Cerebellar cortex (tissue), 1 donor: ENCODE measurements at places on chromosomes 1 and 21.

GRCh38 chr1:29324771-29325351, 88.5 kb downstream of the PTPRU start:
- no peak for DNase-seq

DNA sequence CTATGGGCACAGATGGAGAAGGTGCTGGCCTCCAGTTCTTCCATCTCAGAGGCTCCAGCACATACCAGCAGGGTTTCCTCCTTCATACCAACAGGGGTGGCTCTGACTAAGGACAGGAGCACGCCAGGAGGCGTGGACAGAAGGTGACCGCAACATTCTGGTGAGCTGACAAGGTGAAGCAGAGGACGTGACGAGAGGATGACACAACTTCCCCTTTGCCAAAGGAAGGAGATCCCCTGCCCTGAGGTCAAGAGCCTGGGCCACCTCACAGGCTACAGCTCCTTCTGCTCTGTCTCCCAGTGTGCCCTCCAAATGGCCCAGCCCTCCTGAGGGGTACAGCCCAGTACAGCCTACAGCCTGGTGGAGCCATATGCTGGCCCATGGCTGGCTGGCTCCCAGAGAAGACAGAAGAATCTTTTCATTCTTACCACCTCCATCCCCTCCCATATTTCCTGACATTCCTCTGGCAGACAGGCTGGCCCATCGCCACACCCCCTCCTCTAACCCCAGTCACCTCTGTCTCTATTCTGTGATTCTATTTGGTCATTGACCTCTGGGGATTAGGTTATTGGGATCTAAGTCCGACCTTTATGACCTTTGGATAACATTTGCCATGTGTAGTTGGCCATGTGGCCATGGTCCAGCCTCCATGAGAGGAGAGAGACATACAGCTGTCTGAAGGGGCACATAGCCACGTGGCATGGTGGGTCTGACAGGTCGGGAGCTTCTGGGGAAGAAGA, 5.1 kb upstream of the LAMB3 start:
- DNase-seq: no peak

DNA sequence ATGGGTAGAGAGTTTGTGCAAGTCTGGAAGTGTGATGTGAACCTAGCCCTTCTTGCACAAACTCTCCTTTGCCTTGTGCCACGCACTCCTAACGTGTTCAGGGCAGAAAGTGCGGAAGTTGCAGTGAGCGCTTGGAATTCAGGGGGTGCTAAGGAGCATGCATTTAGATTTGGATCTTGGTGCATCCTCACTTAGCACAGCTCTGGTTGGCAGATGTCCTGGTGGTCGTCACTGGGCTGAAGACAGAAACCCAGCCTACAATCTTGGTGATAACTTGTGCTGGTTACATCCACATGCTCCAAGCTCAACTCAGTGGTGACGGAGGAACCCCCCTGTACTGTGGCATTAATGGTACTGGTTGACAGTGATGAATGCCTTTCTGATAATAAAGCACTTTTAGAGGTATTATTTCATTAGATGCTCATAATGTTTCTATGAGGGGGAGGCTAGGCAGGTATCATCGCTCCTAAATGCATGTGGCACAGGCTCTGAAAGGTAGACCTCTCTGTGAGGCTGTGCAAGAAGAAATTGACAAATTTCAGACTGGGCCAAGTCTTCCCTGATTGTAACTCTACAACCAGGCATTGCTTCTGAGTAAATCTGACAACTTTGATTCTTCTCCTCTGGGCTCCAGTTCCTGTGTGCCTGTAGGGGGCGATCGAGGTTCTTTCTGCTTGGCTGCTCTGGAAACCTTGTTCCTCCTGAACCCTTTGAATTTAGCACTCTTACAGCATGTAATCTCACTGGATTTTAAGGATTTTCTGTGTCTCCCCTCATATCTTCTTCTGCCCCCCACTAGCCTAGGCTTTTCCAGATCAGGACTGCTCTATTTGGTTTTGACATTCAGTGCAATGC, 40.6 kb downstream of the MAPKAPK2 start:
- peak; percentile 59 for DNase-seq

GRCh38 chr1:18239671-18240070, 132.1 kb downstream of the IGSF21 start:
- DNase-seq: no peak

DNA sequence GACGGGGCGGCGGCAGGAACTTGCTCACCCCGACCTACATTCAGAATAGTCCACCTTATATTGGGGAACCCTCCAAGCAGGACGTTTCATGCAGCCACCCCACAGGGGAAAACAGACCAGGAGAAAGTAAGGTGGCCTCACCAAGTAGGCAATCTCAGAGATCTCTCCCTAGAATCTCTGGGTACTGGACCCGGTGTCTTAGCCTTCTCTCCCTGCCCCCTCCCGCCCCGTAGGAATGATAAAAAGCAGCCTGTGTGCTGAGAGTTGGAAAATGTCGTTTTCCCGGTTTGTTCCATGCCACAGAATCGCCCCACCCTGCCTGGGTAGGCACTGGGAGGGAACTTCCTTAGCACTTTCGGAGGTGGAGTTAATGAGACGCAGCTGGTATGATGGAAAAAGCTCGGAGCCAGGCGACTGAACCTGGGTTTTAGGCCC, 789 bp upstream of the PTPN14 start:
- peak; percentile 58 for DNase-seq

DNA sequence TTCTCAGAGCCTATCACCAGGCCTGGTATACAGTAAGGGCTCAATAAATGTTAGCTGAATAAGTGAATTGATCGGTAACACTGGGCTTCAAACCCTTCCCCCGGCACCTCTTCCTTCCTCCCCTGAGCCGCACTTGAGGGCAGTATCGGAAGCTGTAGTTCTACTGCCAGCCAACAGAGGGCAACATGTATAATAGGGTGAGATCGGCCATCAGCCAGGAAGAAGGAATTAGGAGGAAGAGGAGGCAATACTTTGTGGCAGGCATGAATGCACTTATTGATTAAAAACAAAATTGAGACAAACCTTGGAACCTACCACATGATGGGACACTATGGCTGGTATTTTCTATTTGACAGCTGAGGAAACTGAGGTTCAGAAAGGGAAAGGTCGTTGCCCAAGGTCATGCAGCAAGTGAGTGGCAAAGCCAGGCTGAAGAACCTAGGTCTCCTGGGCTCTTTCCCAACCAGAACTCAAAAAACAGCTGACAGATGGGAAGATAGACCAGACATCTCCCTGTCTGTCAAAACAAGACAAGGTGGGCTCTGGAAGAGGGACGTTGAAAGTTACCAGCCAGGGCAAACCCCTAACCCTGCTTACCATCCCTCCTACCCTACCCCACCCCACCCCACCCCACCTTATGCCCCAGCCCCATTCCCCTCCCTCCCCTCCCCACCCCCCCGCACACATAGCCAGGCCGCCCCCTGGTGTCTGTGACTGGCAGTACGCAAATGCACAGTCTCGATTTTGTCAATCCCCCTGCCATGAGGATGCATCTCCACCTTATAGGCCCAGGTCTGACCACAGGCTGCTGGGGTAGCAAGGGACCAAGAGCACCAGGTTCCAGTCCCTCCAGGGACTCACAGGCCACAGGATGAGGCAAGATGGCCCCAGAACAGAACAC, 107.3 kb upstream of the RUNX3 start:
- DNase-seq: peak; percentile 40

DNA sequence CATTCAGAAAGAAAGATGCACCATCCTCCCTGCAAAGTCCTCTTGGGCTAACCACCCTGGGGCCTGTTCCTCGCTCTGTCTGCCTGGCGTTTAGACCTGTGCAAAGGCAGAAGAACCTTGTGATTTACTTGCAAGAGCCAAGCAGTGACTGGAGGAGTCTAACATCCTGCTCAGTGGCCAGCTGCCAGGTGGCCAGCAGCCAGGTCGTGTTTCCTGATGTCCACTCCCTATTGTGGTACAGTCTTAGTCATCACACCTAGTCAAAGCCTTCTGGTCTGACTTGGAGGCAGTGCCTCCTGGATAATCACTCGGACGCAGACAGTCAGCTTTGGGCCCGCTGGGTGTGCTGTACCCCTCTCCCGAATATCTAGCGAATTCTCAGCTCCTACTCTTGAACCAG, 118.1 kb downstream of the PGBD5 start:
- peak; percentile 54 for DNase-seq

DNA sequence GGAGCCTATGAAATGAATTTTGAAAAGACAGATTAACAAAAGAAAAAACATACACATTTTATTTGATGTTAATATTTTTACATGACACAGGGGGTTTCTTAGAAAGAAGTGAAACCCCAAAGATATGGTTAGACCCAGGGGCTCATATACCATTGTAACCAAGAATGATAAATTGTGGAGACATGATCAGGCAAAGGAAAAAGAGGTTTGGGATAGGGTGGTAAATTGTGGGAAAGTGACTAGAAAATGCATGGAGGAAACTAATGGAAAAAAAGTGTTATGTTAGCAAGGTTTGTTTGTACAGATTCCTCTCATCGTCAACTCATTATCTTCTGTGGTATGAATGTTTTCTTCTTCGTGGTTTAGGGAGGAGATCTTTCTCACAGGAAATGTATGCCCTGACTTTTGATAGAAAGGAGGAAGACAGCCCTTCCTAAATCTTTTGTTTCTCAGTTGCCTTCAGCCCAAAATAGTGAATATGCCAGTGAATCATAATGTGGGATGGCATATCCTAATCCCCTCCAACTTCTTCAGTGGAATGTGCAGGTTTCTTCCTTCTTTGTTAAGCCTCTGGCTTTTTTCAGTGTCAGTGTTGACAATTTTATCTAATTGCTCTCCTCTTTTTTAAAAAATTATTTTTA, 140.4 kb upstream of the UBE2U start:
- DNase-seq: no peak

DNA sequence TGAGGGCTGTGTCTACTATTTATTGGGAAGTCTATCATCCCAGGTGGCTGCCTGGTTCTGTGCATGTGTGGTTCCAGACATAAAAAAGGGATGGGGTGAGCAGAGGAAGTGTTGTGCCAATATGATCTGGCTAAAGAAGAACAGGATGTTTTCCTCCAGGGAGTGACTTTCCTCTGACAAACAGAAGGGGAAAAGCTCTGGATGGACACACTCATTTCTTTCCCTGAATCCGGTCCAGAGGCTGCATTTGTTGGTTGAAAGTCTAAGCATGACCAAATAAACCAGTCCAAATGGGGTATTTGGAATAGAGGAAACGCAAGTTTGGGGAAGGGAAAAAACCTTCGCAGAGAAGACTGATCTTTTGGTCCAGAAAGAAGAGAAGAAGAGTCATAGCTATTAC, 12.7 kb downstream of the GREM2 start:
- DNase-seq: no peak

DNA sequence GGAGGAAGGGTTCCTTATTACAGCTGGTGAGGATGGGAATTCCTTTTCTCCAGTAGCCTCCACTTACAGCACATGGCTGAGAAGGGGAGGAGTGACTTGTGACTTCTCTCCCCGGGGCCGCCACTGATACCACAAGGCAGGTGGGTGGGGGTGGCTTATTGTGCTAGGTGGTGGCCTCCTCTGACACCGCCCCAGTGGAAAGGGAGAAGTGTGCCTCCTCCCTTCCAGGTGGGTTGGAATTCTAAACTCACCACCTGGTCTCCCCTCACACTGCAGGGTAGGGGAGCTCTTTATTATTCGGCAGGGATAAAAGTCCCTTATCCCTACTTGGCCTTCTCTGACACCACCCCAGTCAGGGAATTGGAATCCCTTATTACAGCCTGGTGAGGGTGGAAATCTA, 89.5 kb downstream of the CCDC30 start:
- DNase-seq: no peak
